ENCODE measurements at places on chromosomes 6 and 20. TPM values are rescaled to one million over a fixed set of nuclear protein-coding genes. Genes with fewer than 3 reads are reported as not detected.

KCNG1 gene
- 1.3 TPM for polyA plus RNA-seq

DNA sequence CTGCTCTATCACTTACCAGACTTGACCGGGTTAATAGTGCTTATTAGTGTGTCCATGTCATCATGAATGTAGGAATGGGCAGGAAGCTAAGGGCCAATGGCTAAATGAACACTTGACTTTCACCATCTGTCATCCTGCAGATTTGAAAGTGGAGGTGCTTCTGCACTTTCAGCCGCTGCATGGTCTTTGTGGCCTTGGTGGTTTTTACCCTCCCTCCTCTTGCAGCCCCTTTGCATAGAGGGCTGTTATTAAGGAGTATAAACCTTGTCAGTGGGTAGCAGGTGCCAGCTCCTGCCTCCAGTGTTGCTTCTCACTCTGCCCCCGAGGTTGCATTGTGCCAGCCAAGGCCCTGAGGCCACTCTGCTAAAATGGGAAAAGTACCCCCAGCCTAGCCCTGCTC is 122.2 kb upstream of the TNFAIP3 start:
- DNase-seq: no peak

DNA sequence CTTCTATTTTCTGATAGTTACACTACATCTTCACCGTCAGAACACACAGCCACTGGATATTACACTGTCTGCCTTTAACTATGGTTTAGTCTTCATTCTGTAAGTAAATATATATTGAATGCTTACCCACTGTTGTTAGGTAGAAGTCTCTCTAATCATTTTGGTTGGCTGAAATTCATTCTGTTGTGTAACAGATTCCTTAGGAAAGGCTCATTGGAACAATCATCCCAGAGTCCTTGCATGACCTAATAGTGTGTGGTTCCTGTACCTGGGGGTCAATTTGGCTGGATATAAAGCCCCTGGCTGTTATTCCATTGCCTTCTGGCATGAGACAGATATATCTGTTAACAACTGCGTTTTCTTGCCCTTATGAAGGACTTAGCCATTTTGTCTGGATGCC is 9.9 kb downstream of the BLOC1S5 start:
- DNase-seq: no peak

CST2 gene
- polyA plus RNA-seq: 0.31 TPM

- no peak for DNase-seq
Measured at GRCh38 chr6:110485491-110485890, 9.1 kb upstream of the SLC22A16 start.

All from small intestine (tissue), 16 donors.